ENCODE measurements at places on chromosomes 7 and 10. TPM values are rescaled to one million over a fixed set of nuclear protein-coding genes. Genes with fewer than 3 reads are reported as not detected.

TRIM73 gene
- 2.4 TPM for total RNA-seq

TMEM196 gene
- total RNA-seq: not detected

AKR1B15 gene
- 0.72 TPM for total RNA-seq

CXCL12 gene
- 0.14 TPM for total RNA-seq

DGKI gene
- total RNA-seq: 1.1 TPM

CRPPA gene
- total RNA-seq: 2.0 TPM

FAM237B gene
- total RNA-seq: not detected

VWDE gene
- total RNA-seq: 4.1 TPM

CYP2C19 gene
- 0.41 TPM for total RNA-seq

SPDYE6 gene
- not detected for total RNA-seq

PRR15 gene
- 4.2 TPM for total RNA-seq
